ENCODE measurements at places on chromosomes 1 and 21.

- no peak for DNase-seq
Measured at GRCh38 chr1:76189310-76189709, 114.8 kb downstream of the ST6GALNAC3 start.

GRCh38 chr1:208731981-208732821 lies 488.0 kb upstream of the PLXNA2 start:
- no peak for DNase-seq

DNA sequence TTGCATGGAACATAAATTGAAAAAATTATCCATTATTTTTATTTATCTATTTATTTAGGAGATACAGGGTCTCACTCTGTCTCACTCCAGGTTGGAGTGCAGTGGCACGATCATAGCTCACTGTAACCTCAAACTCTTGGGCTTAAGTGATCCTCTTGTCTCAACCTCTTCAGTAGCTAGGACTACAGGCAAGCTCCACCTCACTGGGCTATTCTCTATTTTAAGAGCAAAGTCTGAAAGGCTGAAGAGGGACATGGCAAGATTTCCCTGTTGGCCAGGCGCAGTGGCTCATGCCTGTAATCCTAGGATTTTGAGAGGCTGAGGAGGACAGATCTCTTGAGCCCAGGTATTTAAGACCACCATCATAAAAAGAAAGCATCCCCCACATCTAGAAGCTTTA lies 14.0 kb upstream of the RC3H1 start:
- DNase-seq: no peak

DNA sequence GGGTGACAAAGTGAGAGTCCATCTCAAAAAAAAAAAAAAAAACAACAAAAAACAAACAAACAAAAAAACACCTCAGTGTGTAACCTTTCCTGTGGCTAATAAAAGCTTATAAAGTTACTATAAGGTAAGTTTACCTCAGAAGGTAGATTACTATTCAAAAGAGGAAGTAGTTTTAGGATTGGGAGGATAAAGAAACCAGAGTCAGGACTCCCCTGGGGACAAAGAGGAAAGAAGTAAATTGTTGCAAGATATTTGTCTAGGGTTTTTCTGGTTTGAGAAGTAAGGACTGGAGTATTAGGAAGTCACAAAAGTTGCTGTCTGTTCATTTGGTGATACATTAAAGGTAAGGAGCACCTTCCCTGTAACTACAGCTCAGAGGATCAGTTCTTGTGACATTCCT lies 23.8 kb upstream of the CENPF start:
- no peak for DNase-seq

DNA sequence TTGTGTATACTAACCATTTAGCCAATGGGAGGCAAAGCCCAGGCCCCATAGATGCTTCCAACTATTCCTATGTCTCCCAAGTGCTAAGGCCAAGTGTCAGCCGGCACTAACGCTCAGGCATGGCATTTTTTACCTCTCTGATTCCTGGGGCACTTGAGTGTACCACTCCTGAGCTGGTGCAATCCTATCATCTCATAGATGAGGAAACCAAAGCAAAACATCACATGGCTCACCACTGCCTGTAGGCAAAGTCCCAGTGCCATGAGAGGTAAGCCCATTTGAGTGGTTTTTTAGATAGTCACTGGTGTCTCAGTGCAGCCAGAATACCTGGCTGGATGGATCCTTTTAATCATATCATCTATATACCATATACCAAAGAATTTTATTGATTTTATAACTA lies 8.0 kb upstream of the CCN1 start:
- DNase-seq: no peak

DNA sequence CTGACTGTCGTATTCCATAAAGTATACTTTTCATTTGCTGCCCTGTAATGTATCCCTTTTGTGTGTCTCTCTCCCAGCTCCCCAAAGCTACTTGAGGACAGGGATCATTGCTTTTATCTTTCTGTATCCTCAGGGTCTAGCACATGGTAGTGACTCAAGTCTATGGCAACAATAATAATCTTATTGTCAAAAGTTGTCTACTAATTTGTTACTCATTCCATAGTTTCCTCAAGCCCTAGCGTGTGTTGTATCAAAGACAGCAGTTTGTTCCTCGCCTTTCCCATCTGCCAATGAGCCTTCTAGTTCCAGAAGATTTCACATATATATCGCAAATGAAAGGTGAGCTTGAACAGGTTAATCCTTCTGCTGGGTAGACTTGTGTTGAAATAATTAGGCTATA lies 9.8 kb upstream of the SLC30A1 start:
- no peak for DNase-seq

GRCh38 chr1:183548116-183548515 lies 42.1 kb downstream of the NCF2 start:
- DNase-seq: no peak

GRCh38 chr1:45325851-45326506 lies 716 bp upstream of the HPDL start:
- DNase-seq: no peak

DNA sequence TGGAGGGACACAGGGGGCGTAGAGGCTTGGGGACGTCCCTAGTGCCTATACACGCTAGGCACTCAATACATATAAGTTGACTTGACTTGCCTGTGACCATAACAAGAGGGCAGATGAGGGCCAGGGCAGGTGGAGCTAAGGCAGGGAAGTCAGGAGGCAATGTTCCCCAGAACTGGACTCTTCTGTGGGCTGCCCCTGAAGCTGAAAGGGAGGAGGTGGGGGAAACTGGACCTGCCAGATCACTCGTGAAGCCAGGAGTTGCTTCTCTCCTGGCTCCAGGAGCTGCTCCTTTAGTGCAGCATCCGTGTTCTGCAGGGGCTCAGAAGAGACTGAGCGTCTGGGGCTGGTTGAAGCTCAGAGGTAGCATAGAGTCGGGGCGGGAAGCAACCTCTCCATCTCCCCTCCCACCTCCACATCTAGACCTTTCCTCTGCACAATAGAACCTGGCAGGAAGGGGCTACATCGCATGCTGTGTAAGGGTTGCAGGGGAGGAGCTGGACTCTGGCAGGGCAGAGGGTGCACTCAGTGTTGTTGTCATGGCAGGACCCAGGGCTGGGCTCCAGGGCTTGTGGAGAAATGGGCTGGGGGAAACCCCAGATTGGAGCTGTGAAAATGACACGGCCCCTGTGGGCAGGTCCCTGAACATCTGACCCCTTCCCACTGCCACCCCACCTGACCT lies 2.9 kb upstream of the SEMA4A start:
- DNase-seq: peak; percentile 43

- DNase-seq: no peak
Measured at GRCh38 chr1:203999618-204000017, 73.3 kb upstream of the SOX13 start.

- no peak for DNase-seq
Measured at GRCh38 chr1:119159111-119159510, 18.7 kb upstream of the WARS2 start.

DNA sequence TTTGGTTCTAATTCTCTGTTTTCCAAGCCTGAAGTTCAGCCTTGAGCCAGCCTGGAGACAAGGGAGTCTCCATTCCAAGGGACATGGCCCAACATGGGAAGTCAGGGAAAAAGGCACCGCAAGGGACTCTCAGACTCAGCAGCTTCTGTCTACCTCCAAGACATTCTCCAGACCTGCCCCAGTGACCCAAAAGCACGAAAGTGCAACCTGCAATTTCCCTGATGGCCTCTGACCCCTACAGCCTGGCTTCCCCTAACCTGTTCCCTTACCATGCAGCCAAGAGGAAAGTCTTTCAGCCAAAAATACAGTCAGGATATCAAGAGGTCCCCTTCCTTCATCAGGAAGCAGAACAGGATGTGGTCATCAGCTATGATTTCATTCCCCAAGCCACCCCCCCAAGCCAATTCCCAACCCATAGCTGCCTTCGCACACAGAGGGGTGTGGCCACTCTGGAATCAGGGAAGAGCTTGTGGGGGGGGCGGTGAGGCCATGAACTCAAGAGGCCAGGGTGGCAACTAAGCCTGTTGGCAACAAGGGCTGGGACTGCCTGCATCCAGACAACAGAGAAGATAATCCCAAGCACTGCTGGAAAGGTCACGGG lies 59.2 kb downstream of the TIAM1 start:
- DNase-seq: no peak

- DNase-seq: no peak
Measured at GRCh38 chr1:58057826-58058225, 488.7 kb downstream of the OMA1 start.

DNA sequence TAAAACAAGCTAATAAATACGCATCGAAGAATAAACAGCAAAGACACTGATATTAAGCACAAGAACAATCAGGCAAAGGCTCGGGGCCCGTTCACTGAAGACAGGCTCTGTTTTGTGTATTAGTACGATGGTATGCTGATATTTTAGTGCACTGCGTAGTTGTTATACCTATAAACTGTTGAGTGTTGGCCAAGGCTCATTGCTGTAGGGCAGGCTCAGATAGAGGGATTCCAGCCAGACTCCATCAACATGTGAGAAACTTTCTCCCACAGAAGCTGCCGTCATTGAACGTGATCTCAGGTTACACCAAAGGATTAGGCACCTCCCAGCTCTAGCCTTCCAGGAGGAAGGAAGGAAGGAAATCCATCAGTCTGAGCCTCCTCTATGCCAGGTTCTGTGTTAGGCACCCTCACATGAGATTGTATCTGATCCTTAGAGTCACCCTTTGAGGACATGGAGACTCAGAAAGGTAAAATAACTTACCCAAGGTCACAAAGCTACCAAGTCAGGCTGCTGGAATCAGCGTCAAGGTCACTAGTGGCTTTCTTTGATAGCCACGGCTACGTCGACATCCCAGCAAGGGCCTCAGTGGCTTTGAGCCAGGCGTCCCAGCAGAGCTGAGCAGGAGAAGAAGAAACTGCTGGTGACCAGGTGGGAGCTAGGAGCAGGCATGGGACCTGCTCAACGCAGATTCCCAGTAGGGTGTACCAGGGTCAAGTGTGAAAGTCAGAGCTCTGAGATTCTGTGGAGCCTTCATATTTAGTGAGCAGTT lies 14.8 kb downstream of the BCAR3 start:
- no peak for DNase-seq

- DNase-seq: no peak
Measured at GRCh38 chr1:234460652-234461051, 18.3 kb downstream of the TARBP1 start.

- no peak for DNase-seq
Measured at GRCh38 chr1:185556561-185556960, 177.6 kb upstream of the HMCN1 start.
